ENCODE measurements at places on chromosomes 4 and X.

- no peak for DNase-seq
Observed at GRCh38 chr4:112110059-112110425, 35.2 kb upstream of the FAM241A start.

DNA sequence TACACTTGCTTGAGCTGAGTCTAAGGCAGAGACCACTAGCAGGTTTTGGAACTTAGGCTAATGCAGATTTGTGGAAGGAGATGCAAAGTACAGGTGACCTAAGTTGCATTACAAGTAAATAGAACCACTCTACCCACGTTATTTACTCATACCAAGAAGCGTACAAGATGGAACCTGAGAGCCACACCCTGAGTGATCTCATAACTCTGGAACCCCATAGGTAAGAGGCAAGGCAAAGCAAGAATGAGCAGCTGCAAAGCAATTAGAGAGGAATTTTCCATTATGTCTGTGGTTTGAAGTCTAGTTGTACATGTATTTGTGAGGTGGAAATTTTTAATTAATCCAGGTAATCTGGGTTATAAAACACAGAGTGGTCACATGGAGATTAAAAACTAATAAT is 55.4 kb downstream of the CC2D2A start:
- no peak for DNase-seq

DNA sequence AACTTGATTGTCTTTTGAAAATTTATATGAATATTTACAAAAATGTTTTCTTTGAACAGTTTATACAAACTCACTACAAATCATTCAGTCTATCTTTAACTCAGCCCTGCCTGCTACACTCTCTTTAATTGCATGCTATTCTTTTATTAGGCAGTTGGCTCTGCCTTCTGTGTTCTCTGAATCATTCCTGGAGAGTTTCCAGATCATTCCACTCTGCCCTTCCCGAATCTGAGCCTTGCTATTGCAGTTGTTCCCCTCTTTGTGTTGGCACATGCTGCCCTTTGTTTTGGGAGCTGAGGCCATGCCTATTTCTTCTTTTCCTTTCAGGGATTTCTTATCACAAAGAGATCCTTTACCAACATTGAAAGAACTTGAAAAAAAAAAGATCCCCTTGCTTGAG is 8.7 kb upstream of the TECRL start:
- no peak for DNase-seq

GRCh38 chrX:1416327-1416784 is 24.4 kb upstream of the SLC25A6 start:
- DNase-seq, result no peak

DNA sequence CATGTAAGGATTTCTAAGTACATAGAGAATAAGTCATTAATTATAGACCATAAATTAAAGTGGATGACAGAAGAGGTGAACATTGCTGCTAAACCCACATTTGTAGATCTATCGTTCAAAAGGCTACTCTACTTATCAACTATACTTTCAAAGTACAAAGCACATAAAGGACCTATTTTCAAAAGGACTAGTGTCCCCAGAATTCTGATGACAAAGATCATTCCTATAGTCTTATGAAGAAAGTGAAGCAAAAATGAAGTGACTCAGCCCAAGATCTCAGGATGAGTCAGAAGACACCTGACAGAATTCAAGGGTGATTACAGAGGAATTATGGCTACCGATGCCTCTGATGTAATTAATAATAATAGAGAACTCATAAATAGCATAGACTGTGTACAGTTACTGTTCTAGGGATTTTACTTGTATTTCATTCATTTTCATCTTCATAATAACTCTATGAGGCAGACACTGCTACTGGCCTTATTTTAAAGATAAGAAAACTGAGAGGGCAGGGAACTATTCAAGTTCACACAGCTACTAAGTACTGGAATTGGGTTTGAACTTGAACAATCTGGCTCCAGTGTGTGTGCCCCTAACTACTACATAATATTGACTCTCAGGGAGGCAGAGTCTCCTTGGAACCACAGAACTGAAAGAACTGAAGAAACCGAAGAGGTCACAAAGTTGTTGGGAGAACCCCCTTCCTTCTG is 17.1 kb downstream of the USP46 start:
- no peak for DNase-seq

DNA sequence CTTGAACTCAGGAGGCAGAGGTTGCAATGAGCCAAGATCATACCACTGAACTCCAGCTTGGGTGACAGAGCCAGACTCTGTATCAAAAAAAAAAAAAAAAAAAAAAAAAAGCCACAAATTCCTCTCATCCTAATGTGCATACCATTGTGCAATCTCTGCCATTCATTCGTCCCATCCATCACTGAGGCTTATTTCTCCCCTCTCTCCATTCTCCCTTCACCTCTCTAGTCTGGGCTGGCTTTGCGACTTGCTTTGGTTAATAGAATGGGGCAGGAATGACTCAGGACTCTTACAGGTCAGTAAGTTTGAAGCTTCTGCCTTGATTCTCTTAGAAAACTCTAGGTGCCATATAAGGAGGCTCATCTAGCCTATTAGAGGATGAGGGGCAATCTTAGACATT is 60.3 kb upstream of the DDX3X start:
- no peak for DNase-seq

GRCh38 chr4:95118497-95118896 is 360.7 kb downstream of the BMPR1B start:
- no peak for DNase-seq

DNA sequence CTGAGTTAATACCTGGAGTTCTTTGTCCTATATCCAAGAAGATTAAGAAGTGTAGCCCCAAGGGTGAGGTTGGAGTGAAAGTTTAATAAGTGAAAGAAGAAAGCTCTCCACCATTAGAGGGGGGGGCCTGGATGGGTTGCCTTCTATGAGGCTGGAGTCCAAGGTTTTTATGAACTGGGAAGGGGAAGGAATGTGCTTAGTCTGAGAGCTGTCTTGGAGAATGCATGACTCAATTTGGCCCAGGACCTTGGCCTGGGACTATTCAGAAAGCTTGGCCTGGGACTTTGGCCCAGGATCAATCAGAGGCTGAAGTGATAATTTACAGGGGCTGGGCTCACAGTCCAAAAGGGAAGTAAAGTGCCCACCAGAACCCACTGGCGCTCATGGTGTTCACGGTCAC is 1049.0 kb upstream of the GRIA3 start:
- DNase-seq, result no peak

- no peak for DNase-seq
Observed at GRCh38 chr4:88933414-88934160, 123.4 kb downstream of the FAM13A start.

DNA sequence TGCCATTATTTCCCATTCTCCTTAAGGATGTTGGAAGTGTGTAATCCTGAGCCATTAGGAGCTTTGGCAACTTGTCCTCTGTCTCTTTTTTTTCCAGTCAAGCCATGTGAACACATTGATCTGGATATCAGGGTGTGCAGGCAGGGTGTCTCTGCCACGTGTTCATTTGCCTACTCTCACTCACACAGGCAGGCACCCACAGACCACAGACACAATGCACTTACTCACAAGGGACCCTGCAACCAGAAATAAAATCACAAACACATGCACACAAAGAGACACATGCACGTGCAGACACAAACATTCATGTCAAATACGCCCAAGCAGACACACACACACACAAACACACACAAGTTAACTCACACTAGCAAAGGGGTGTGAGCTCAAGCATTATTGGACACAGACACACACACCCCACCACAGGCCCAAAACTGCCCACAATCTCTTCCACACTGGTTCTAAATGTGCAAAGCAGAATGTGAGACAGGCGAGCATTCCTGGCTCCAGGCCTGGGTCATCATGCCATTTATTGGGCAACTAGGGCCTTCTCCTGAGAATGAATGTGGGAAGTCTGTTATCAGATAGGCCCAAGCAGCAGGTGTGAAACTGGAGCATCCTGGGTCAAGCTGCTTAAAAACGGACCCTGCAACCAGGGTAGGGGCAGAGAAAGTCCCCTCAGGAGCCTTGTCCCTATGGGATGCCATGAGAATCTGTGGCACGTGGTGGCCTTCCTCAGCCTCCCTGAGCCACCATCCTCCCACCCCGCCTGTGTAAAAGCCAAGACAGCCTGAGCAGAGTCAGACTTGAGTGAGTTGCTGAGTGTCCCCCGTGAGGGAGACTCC is 63.4 kb downstream of the NBDY start:
- DNase-seq, result no peak

DNA sequence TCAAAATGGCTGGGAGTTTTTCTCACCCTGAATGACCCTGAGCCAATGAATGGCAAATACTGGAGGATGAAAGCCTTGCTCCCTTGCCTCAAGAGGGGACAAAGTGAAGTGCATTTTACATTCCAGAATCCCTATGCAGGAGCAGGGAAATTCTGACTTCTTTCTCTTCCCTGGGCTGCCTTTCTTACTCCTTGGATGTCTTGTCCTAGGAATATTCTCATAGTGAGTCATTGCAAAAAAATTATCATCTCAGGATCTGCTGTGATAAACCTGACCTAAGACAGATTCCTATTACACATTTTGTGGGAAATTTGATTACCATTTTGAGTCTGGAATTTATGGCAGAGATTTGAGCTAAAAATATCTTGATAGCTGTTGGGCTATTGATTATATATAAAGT is 199.9 kb downstream of the TMA16 start:
- DNase-seq, result no peak

Measured in central memory CD4-positive, alpha-beta T cell (primary cell).